RWPE1 (cell line): ENCODE measurements at places on chromosomes 16 and 17.

- no peak for DNase-seq
Measured at GRCh38 chr16:88599092-88599733, 29.0 kb downstream of the ZC3H18 start.

DNA sequence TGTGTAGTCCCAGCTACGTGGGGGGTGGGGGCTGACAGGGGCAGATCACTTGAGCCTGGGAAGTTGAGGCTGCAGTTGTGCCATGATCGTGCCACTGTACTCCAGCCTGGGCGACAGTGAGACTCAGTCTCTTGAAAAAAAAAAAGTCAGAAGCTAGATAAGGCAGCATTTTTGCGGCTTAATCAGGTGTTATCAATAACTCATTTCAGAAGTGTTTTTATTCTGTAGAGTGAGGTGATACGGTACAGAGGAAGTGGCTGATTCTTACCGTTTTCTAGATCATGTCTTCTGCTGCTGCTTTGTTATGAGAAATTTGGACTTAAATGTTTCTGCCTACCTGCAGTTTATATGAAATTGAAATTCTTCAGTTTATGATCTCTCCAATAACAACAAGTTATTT, 18.6 kb downstream of the ZC3H18 start:
- DNase-seq = no peak

- DNase-seq = peak; percentile 5
Measured at GRCh38 chr16:17173281-17173680, 297.5 kb downstream of the XYLT1 start.

GRCh38 chr16:85334718-85335583, 222.7 kb upstream of the CIBAR2 start:
- DNase-seq = no peak

GRCh38 chr16:76474048-76474447, 196.8 kb downstream of the CNTNAP4 start:
- no peak for DNase-seq

DNA sequence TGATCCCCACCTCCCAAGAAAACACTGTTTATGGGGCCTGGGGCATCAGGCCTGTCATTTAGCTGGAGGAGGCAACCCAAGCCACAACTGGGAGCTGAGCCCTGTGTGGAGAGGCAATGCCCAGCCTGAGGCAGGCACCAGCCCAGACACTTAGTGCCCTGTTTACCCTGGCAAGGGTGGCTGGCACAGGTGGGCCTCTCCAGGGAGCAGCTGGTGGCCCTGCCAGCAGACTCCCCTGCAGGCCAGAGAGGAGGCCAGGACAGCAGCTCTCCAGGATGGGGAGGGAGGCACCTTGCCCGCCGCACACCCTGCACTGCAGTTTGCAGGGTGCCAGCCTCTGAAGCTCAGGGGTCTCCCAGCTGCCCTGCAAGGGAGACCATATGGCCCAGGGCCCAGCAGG, 9.1 kb upstream of the TMEM92 start:
- DNase-seq = no peak

DNA sequence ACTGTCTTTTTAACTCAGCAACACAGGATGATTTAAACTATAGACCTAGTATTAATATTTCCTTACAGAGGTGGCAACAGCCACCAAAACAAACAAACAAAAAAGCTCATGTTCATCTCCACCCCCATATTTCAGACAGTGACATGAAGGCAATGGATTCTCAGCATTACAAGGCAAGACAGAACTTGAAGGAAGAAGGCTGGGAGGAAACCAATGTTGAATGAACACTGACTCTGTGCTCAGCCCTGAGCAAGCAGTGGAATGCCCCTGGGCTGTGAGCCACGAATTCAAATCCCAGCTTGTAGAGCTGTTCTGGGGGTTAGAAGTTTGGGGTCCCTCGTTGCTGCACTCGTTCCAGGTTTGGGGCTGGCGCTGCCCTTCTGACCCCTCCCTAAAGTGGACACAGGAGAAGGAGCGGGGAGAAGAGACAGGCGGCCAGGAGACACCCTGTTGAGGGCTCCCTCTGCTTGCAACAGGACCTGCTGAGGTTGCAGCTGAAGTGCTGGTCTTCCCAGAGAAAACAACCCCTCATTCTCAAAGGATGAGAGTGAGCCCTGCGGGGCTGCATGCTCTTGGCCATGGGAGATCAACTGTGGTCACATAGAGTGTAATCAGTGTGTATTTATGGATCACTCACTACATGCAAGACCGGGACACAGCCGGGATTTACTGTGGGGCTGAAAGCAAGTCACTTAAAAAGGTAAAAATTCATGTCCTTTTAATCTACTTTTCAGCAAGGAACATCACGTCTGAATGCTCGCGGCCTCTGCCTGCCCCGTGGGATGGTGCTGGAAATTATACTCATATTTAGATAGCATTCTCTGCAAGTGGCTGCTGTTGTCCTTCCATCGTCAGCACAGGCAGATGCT, 34.3 kb downstream of the MYH3 start:
- peak; percentile 85 for DNase-seq

DNA sequence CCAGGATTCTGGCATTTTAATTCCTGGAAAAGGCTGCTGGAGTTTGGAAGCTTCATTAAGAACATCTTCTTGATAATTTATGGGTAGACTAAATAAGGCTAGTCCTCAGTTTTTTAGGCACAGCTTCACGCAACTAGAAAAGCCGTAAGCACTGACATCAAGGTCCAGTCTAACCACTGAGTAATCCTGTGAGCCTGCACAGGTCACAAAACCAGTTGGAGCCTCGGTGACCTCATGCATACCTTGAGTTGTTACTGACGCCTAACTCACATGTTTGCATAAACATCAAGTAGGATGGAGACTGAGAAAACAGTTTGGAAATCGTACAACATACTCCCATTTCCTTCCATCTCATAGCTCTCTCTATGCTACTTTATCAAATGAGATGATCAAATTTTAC, 63.8 kb upstream of the RCVRN start:
- DNase-seq = no peak

DNA sequence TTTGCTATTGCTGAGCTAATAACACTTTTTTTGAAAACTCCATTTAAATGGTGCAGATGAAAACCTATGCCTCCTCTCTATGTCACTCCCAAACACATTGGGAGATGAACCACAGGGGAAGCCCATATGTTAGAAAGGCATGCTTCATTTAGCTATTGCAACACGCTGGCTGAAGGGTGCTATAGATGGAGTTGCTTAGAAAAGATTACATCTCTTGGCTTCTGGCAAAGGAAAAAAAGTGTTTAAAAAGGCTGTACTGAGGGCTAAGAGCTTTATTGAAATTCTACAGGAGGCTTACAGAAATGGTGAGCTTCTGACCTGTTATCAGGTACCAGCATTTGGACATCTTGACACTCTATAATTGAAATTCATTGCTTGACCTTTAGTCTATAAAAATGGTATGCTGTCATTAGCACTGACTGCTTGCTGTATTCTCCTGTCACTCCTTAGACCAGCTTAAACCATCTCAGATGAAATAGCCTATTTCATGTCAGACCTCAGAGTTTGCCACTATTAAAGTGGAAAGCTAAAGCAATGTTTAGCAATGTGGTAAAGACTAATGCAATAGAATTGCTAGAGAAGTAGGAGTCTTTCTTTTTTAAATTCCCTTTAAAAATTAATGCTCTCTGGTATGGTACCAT, 503.9 kb downstream of the CDH11 start:
- DNase-seq = no peak

DNA sequence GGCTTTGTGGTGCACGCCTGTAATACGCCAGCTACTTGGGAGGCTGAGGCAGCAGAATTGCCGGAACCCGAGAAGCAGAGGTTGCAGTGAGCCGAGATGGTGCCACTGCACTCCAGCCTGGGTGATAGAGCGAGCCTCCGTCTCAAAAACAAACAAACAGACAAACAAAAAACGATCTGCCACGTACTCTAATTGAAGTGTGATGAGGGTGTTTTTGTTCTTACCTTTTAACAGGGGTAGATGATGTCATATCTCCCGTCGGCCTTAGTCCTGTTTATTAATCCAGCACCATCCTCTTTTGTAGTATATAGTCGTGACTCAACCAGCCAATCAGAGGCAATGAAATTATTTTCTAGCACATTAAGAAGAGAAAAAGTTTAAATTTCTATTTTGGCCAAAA, 58.5 kb downstream of the IQCK start:
- DNase-seq = no peak

DNA sequence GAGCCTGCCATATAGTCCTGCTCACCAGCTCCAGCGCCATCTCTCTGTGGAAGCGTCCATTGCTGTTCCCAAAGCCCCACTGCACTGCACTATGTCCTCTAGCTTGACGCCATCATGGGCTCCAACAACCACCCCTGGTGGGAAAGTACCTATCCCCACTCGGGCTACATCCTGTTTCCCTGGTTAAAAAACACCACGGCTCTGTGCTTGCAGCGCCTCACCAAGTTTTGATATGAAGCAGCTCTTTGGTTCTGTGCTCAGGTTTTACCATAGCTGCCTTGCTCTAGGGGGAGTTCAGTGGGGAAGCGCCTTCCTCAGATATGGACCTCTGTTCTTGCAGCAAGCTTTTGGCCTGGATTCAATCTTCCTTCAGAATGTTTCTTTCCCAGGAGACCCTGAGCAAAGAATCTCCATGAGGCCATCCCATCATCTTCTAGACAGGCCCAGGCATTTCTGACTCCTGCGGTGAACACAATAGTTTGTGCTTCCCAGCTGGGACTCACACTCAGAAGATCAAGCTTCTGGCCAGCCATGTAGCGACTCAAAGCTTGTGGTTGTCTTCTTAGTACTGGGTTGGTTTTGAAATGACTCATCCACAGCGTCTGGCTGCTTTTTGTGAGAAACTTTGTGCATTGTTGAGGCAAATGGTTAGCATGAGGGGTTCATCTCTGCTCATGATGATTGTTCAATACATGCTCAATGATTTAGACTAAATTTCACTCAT, 39.5 kb downstream of the DYNLRB2 start:
- no peak for DNase-seq

DNA sequence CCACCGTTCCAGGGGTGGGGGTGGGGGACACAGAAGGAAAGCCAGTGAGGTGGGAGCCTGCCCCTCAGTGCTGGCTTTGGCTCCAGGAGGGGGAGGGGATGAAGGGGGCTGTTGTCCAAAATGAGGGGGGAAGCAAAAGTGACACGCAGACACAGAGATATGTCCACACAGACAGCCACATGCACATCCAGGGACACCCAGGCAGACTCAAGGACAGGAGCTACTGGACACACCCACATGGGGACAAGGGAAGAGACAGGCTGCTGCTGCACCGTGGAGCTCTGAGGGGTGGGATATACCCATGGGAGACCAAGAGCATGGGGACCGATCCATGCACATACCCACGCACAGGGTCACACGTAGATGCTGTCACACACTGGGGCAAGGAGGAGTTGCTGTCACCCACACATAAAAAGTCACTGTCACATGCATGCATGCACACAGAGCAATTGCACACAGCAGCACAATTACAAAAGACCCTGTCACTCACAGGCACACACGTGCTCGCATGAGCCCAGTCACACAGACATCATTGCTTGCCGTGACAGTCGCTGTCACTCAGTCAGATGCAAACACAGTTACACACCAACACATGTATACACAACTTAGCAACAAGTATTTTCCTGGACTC, 1.3 kb downstream of the THRA start:
- no peak for DNase-seq

DNA sequence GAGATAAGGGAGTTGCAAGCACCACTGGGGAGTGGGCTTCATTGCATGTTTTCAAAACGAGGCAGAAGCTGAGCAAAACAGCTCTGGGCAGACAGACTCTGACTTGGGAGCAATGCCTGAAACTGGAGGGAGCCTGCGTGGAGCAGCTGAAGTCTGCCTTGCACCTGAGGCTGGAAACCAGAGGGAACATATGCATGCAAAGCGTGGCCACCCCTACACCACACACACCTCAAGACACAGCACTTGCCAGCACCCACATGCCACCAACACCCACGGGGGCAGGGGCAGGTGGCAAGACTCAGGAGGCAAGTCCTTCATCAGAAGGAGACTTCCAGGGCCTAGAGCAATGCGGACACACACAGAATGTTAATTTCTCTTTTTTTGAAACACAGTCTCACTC, 45.8 kb downstream of the COTL1 start:
- DNase-seq = no peak

DNA sequence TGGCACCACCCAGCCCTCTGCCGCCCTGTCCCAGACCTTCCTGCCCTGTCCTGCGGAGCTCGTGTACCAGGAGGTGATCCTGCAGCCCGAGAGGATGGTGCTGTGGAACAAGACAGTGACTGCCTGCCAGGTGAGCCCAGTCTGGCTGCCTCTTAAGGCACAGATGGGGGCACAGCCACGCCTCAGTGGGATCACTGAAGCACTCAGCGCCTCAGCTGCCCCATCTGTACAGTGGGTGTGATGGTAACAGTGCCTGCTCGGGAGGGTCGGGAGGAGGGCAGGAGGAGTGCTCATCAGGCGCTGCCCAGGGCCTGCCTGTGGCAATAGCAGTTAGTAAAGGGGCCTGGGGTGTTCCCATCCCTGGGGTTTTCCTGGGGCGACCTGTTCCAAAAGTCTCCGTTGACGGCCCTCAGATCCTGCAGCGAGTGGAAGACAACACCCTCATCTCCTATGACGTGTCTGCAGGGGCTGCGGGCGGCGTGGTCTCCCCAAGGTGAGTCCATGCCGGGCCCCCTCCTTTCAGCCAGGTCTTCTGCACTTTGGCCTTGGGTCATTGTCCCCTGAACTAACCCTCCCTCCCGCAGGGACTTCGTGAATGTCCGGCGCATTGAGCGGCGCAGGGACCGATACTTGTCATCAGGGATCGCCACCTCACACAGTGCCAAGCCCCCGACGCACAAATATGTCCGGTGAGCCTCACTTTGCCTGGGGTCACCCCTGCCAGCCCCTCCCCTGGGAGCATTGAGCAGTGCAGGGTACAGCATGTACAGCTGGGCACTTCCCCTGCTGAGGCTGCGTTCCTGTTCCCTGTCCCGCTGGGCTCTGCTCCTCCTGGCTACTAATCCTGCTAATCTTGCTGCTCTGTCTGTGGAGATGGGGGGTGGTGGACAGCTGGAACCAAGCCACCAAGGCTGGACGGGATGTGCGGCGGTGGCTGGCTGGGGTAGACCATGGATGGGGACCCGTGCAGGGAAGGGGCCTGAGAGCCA, 4.5 kb upstream of the TCAP start:
- no peak for DNase-seq

- no peak for DNase-seq
Measured at GRCh38 chr17:5194346-5194745, 2.7 kb upstream of the ZNF594 start.

DNA sequence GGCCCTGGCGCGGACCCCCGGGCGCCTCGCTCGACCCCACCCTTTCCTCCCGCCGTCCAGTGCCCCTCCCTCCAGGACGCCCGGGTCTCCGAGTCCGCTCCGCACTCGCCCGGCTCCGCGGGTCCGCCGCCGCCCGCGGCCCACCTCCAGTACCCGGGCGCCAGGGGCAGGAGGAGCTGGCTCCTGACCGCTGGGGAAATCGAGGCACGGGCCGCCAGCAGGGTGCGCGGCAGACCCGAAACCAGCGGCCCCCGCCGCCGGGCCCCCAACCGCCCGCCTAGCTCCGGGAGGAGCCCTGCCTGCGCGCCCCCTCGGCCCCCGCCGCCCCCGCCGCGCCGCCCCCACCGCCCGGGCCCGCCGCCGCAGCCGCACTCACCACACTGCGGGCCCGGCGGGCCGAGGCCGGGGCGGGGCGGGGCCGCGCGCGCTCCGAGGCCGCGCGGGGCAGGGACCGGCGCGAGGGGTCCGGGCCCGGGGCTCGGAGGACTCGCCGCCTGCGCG, 333 bp downstream of the MAFG start:
- no peak for DNase-seq

- no peak for DNase-seq
Measured at GRCh38 chr17:29578626-29579485, 10.4 kb downstream of the TP53I13 start.
